ENCODE measurements at places on chromosomes 6 and 20. TPM values are rescaled to one million over a fixed set of nuclear protein-coding genes. Genes with fewer than 3 reads are reported as not detected.
A peak's percentile ranks its signal among the peaks of the same experiment; 100 is the strongest.

The TOMM34 gene
- 53.0 TPM for total RNA-seq

The COL10A1 gene
- total RNA-seq, result not detected

The FBXO5 gene
- total RNA-seq, result 29.4 TPM

- peaks cover 14% of the 10 kb centered on the region for H3K27me3 ChIP-seq
- H3K36me3 ChIP-seq, result no peaks in the 10 kb centered on the region
- H3K27ac ChIP-seq, result no peak overlapping the region
- DNase-seq, result no peak
- H3K4me1 ChIP-seq, result no peaks in the 10 kb centered on the region
These were observed 34.7 kb downstream of the KIAA1755 start for GRCh38 chr20:38225900-38226263.

The PTCRA gene
- not detected for total RNA-seq

- no peak overlapping the region for H3K4me3 ChIP-seq
- peaks cover 4% of the 10 kb centered on the region for H3K27me3 ChIP-seq
- no peak overlapping the region for H3K27ac ChIP-seq
- no peaks in the 10 kb centered on the region for H3K4me1 ChIP-seq
- no peaks in the 10 kb centered on the region for H3K36me3 ChIP-seq
These were observed 190.7 kb downstream of the PLCB1 start for GRCh38 chr20:8322662-8323217.

DNA sequence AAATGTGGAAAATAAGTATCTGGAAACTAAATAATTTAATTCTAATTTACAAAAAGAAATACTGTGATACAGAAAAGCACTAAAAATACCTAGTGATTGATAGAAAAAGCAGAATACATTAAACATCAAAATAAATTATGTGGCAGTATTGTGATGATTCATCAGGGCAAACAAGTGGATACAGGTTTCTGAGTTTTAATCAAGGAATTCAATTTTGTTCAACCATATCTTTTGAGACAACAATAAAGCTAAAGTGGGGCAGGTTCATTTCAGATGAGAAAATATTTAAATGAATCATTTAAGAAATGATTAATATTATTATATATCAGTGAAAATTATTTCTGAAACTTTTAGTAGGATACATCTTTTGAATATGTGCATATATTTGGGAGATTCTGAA, 49.8 kb downstream of the GRIK2 start:
- H3K4me1 ChIP-seq, result no peaks in the 10 kb centered on the region
- H3K27ac ChIP-seq, result no peak overlapping the region
- DNase-seq, result no peak
- H3K27me3 ChIP-seq, result no peaks in the 10 kb centered on the region
- H3K4me3 ChIP-seq, result no peak overlapping the region

DNA sequence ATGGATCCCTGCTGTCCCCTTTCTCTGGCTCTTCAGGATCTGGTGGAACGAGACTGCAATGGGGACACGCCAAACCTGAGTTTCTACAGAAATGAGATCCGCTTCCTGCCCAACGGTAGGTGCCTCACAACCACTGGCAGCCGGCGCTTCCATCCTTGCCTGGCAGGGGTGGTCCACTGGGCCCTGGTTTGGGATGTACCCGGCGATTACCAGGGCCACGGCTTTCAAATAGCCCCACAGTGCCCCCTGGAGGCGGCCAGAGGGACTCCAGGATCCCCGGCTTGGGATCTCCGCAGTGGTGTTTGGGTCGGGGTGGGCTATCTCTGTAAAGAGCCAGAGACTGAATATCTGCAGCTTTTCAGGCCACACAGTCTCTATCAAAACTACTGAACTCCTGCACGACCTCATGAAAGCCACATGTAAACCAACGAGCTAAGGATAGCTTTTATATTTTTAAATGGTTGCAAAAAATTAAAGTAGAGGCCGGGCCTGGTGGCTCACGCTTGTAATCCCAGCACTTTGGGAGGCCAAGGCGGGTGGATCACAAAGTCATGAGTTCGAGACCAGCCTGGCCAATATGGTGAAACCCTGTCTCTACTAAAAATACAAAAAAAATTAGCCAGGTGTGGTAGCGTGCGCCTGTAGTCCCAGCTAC, 3.7 kb downstream of the OGFR start:
- peak; percentile 59 for DNase-seq
- peak overlapping the region; percentile 65 for H3K4me3 ChIP-seq
- no peaks in the 10 kb centered on the region for H3K27me3 ChIP-seq
- peaks cover 21% of the 10 kb centered on the region for H3K4me1 ChIP-seq

The TNXB gene
- 2.0 TPM for total RNA-seq

DNA sequence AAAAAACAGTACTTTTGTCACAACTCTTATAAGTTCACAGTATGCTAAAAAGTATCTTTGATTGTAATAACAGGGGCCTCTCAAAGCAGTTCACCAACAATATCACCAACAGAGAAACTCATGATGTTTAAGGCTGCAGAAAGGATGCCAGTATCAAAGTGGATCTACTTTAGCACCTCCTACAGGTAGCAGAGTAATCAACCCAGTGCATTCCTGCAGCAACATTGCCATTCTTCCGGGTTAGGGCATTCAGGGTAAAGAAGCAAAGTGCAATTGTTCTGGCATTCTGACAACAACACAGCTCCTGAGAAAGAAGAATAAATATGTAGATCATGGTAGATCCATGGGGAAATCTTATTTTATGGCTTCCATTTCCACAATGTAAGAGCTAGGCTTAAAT, 7.6 kb upstream of the SLC17A4 start:
- H3K4me1 ChIP-seq, result no peaks in the 10 kb centered on the region
- no peak overlapping the region for H3K4me3 ChIP-seq
- no peak overlapping the region for H3K27ac ChIP-seq
- peaks cover 5% of the 10 kb centered on the region for H3K27me3 ChIP-seq

GRCh38 chr20:62734326-62734725, 25.7 kb downstream of the NTSR1 start:
- H3K27me3 ChIP-seq, result peaks cover 22% of the 10 kb centered on the region
- no peak for DNase-seq
- peaks cover 20% of the 10 kb centered on the region for H3K4me1 ChIP-seq
- no peak overlapping the region for H3K4me3 ChIP-seq
- no peak overlapping the region for H3K27ac ChIP-seq
- no peaks in the 10 kb centered on the region for H3K36me3 ChIP-seq

The HLA-DQB1 gene
- 4.7 TPM for total RNA-seq

The PLA2G7 gene
- total RNA-seq, result not detected

The HLA-C gene
- total RNA-seq, result 984 TPM

The SLC4A11 gene
- 3.3 TPM for total RNA-seq

DNA sequence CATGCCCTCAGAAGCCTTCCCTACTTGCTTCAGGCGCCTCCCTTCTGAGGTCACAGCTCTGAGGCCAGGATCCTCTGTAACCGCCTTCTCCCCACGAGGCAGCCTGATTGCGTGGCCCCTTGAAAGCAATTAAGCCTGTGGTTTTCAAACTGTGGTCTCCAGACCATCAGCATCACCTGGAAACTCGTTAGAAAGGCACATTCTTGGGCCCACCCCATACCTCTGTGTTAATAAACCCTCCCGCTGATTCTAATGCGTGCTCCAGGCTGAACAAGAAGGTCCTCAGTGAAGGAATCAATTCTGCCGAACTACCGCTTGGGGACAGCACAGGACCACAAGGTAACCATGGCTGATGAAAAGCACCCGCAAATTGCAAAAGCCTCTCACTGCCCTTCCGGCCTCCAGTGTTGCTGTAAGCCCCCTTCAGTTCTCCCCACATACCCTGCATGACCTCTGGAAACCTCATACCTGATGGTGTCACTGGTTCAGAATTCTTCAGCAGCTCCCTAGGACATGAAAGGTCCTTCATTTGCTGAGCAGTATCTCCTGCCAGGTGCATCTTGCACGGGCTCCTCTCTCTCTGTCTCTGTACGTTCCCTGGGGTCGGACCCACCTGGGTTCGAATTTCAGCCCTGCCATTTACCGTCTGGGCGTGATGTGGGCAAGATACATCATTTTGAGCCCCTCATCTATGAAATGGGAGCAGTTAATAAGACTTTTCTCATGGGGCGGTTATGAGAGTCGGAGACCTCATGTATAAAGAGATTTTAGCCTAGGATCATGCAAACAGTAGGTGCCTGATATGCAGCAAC, 93.3 kb upstream of the RNF24 start:
- peaks cover 39% of the 10 kb centered on the region for H3K4me1 ChIP-seq
- peak; percentile 62 for DNase-seq
- no peaks in the 10 kb centered on the region for H3K27me3 ChIP-seq
- no peak overlapping the region for H3K4me3 ChIP-seq

GRCh38 chr6:4776493-4777393, 539 bp downstream of the CDYL start:
- peaks cover 9% of the 10 kb centered on the region for H3K36me3 ChIP-seq
- H3K27ac ChIP-seq, result peak overlapping the region; percentile 83
- peaks cover 55% of the 10 kb centered on the region for H3K4me1 ChIP-seq

DNA sequence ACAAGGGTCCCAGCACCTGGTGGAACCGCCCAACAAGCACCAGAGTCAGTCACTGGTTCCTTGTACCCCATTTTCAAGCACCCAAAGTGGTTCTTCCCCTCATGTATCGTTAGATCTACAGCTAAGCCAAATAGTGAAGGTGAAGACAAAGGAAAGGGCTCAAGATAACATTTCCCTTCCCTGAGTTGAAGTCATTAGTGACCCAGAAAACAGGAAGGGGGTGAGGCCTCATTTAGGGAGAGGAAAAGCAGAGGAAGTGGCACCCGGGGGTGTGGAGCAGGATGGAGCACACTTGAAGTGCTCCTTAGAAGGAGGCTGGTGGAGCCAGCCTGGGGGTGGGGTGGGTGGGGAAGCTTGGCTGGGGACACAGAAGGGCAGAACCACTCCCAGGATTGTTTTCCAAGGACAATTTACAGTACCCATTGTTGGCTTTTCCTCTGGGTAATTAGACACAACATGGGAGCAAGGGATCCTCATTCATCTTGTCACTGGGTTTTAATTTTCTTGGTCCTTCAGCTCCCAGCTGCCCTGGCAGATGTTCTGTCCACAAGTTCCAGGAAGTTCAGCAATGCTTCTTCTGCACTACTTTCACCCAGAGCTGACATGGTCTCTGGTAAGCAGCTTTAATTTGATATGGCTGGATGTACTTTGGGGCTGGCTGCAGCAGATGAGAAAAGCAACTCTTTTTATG, 73.3 kb upstream of the CD93 start:
- H3K27me3 ChIP-seq, result peaks cover 2% of the 10 kb centered on the region
- DNase-seq, result no peak
- H3K4me1 ChIP-seq, result peaks cover 40% of the 10 kb centered on the region
- H3K4me3 ChIP-seq, result peak overlapping the region; percentile 25

The PARD6B gene
- 6.3 TPM for total RNA-seq

The GPR6 gene
- total RNA-seq, result not detected

The HMGN3 gene
- 51.0 TPM for total RNA-seq

GRCh38 chr20:38144974-38145728, 19.9 kb downstream of the TGM2 start:
- no peak overlapping the region for H3K27ac ChIP-seq
- DNase-seq, result no peak
- H3K4me3 ChIP-seq, result no peak overlapping the region

The CST2 gene
- total RNA-seq, result not detected

The BLOC1S5 gene
- total RNA-seq, result 19.6 TPM

DNA sequence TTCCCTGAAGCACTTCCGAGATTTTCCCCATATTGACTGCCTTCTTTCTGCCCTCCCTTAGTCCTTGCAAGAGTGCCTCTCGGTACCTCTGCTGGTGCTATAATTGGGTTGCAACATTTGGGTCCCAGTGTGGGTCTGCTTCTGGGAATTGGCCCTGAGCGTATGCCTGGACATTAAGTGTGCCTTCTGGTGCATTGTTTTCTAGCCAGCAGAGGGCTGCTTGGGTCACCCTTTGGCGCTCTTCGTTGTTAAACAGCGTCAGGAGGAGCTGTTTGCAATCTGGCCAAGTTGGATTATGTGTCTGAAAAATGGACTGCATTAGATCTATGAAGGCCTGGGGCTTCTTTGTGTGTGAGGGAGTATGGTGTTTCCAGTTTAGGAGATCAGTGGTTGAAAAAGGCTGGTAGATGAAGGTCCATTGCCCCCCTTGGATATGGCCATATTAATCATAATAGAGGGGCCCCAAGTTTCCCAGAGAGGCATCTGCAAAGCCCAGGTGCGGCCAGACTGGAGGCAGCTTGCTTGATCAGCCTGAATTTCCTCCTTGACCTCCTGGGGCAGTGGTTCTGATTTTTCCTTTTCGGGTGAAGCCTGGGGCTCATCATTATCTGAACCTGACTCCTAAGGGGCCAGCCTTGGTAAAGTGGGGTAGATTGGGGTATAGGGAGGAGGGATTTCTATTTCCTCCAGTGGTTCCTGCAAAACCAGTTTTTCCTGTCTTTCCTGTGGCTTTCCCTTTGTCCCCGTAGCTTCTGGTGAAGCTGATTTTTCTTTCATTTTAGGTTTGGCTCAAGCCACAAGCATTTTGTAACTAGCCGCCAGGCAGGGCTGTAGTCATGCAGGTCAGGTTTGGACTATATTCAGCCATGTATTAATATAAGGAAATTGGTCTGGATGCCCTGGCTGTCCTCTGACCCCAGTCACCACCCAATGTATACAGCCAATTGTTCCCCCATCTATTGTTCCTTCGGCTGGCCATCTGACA, 85.4 kb upstream of the GPR6 start:
- no peak for DNase-seq
- H3K27ac ChIP-seq, result no peak overlapping the region
- H3K4me1 ChIP-seq, result no peaks in the 10 kb centered on the region
- H3K4me3 ChIP-seq, result no peak overlapping the region
- H3K27me3 ChIP-seq, result peaks cover 3% of the 10 kb centered on the region

The FOXF2 gene
- total RNA-seq, result not detected

The KHDC1 gene
- total RNA-seq, result 6.4 TPM

GRCh38 chr20:10540636-10541493, 105.8 kb downstream of the SLX4IP start:
- DNase-seq, result no peak
- H3K4me1 ChIP-seq, result peaks cover 18% of the 10 kb centered on the region
- H3K4me3 ChIP-seq, result no peak overlapping the region
- H3K27me3 ChIP-seq, result no peaks in the 10 kb centered on the region

GRCh38 chr6:80544555-80544954, 438.1 kb downstream of the BCKDHB start:
- peaks cover 50% of the 10 kb centered on the region for H3K4me1 ChIP-seq
- no peak for DNase-seq
- no peaks in the 10 kb centered on the region for H3K27me3 ChIP-seq
- no peak overlapping the region for H3K27ac ChIP-seq
- H3K36me3 ChIP-seq, result peaks cover 4% of the 10 kb centered on the region

- no peak overlapping the region for H3K27ac ChIP-seq
- H3K36me3 ChIP-seq, result no peaks in the 10 kb centered on the region
- H3K4me1 ChIP-seq, result peaks cover 4% of the 10 kb centered on the region
- H3K27me3 ChIP-seq, result no peaks in the 10 kb centered on the region
- DNase-seq, result no peak
- no peak overlapping the region for H3K4me3 ChIP-seq
These were observed 169.1 kb upstream of the CDYL start for GRCh38 chr6:4606821-4607704.

DNA sequence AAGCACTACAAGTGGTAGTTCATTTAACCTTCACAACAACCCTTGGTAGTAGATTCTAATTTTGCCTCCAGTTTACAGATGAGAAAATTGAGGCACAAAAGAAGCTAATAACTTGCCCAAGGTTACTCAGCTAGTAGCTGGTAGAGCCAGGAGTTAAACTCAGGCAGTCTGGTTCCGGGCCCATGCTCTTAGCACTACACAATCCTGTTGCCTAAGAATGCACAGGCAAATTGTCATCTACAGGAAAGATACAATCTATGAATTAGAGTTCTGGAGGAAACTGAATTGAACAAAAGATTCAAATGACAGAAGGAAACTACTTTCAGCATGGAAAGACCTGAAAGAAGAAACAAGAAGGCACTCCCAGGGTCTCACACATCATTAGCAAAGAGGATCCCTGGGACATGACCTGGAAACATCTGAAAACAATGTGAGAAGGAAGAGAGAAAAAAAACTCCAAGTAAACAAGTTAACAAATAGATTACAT, 56.8 kb downstream of the ZHX3 start:
- no peaks in the 10 kb centered on the region for H3K27me3 ChIP-seq
- H3K36me3 ChIP-seq, result no peaks in the 10 kb centered on the region
- H3K27ac ChIP-seq, result no peak overlapping the region
